ENCODE measurements at places on chromosomes 3 and 15.

- no peak for DNase-seq
Observed at GRCh38 chr3:50562861-50563260, 4.7 kb downstream of the C3orf18 start.

GRCh38 chr15:28904541-28905315 is 19.0 kb downstream of the APBA2 start:
- no peak for DNase-seq

- no peak for DNase-seq
Observed at GRCh38 chr15:25712192-25712960, 150.8 kb downstream of the ATP10A start.

GRCh38 chr15:95549168-95549738 is 781.2 kb upstream of the NR2F2 start:
- DNase-seq = no peak

GRCh38 chr3:66393333-66394005 is 107.4 kb downstream of the LRIG1 start:
- no peak for DNase-seq

GRCh38 chr3:115226844-115227445 is 79.9 kb upstream of the ZBTB20 start:
- no peak for DNase-seq

DNA sequence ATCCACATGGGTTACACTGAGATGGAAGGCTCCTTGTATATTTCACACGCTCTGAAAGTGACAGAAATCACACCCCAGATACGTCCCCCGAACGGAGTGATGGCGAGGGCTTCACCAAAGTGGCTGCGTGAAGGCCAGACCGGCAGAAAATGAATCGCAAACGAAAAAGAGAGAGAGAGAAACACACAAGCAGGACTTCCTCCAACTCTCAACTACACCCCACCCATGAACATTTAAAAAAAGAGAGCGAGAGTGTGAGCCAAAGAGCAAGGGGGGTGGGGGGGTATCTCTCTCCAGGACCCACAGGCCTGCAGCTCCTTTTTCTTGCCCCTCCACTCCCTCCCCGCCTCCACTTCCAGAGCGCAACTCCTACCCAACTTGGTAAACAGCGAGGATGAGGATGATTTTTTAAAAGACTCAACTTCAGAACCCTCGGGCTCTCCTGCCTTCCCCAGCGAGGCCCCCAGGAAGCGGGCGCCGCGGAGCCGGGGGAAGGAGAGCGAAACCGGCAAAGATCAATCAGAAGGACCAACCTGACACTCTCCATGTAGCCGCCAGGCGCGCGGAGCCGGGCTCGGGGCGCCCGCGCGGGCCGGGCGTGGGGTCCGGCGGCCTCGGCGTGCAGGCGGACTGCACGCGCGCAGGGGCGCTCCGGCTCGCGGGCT is 519.1 kb downstream of the FOXP1 start:
- DNase-seq = no peak

DNA sequence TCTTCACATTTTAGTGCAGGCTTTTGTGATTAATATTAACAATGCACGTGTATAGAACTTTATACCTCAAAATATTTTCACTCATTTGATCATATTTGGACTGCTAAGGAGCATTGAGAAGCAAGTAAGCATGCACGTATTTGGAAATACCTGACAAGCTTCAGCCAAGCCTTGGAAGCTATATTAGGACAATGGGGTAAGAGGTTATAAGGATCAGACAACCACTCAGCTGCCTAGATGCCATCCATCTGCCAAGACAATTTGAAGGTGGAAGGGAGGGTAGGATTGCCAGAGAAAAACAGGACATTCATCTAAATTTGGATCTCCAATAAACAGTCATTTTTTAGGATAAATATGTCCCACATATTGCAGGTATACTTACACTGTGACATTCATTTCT is 394.9 kb upstream of the CFAP20DC start:
- no peak for DNase-seq

DNA sequence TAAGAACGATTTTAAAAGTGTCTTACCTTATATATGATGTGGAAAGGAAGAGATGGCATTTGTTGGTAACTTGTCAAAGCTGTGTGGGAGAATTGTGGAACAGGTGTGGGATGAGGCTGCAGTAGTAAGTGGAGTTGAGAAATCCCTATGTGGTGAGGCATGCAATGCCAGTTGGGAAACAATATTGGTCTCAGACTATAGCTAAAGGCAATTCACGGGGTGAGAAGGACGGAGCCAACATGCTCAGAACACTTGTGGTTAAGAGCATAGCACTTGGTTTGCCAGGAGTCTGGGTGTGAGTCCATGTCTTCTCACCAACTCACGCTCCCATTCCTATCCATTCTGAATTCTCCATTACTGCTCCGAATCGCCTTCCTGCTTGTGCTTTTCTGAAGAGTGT is 615.6 kb upstream of the ADAMTS9 start:
- DNase-seq = no peak

GRCh38 chr15:87632364-87632763 is 624.2 kb downstream of the NTRK3 start:
- no peak for DNase-seq

DNA sequence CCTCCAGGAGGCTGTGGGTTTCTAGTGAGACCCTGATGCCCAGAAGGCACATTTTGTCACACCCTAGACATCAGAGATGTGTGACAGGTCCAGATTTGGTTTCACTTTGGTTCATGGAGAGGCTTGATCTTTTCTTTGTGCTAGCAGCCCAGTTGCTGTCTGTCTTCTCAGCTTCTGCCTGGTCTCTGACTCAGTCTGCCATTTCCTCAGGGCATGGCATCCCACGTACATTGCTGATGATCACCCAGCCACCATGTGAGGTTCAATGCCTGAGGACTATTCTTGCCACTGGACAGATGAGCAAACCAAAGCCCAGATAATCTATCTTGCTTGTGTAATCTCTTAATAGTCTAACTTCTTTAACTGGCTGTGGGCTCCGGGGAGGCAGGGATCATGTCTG is 144.9 kb upstream of the MRPS22 start:
- peak; percentile 36 for DNase-seq

- no peak for DNase-seq
Observed at GRCh38 chr3:119437691-119438258, 25.6 kb downstream of the TMEM39A start.

- no peak for DNase-seq
Observed at GRCh38 chr15:97837896-97838295, 122.6 kb upstream of the ARRDC4 start.
